ENCODE measurements at places on chromosomes 3 and 15. TPM values are rescaled to one million over a fixed set of nuclear protein-coding genes. Genes with fewer than 3 reads are reported as not detected.
A peak's percentile ranks its signal among the peaks of the same experiment; 100 is the strongest.

- H3K4me1 ChIP-seq, result no peaks in the 10 kb centered on the region
- no peaks in the 10 kb centered on the region for H3K36me3 ChIP-seq
- peaks cover 24% of the 10 kb centered on the region for H3K27me3 ChIP-seq
- no peak for DNase-seq
- H3K4me3 ChIP-seq, result no peak overlapping the region
- no peak overlapping the region for H3K27ac ChIP-seq
These were observed 34.0 kb downstream of the PCSK6 start for GRCh38 chr15:101455291-101456025.

EXD1 gene
- not detected for polyA plus RNA-seq

DNA sequence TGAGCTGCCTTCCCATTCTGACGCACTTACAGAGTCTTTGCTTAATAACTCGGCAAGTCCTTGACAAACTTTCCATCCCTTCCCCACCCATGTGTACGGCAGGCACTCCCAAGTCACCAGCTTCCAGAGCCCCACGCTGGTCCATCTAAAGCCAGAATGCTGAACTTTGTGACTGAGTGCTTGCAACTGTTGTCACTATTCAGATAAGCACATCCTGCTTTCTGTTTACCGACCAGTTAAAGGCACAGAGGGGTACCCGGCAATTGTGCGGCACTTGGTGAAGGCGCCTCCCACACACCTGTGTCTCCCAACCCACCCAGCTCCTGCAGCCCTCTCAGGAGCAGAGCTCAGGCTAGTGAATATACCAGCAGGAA is 430.6 kb downstream of the FOXP1 start:
- H3K27me3 ChIP-seq, result no peaks in the 10 kb centered on the region
- DNase-seq, result no peak
- H3K27ac ChIP-seq, result no peak overlapping the region
- peaks cover 4% of the 10 kb centered on the region for H3K4me1 ChIP-seq
- H3K4me3 ChIP-seq, result no peak overlapping the region

GOLGA6L10 gene
- 0.79 TPM for polyA plus RNA-seq

FAM131A gene
- polyA plus RNA-seq, result 16.5 TPM

- H3K4me3 ChIP-seq, result no peak overlapping the region
- no peaks in the 10 kb centered on the region for H3K27me3 ChIP-seq
- H3K4me1 ChIP-seq, result peaks cover 9% of the 10 kb centered on the region
- H3K27ac ChIP-seq, result 0 out of 2 replicates have a peak overlapping the region, but pooled peaks have one; percentile 41
- DNase-seq, result no peak
These were observed 21.7 kb downstream of the GTF2E1 start for GRCh38 chr3:120764206-120764605.

- H3K4me3 ChIP-seq, result no peak overlapping the region
- no peaks in the 10 kb centered on the region for H3K36me3 ChIP-seq
- DNase-seq, result no peak
- H3K27me3 ChIP-seq, result no peaks in the 10 kb centered on the region
- no peaks in the 10 kb centered on the region for H3K4me1 ChIP-seq
These were observed 1234.7 kb downstream of the ROBO2 start for GRCh38 chr3:78274475-78275065.

GRCh38 chr3:13452490-13453335 is 27.4 kb upstream of the HDAC11 start:
- no peak overlapping the region for H3K27ac ChIP-seq
- DNase-seq, result peak; percentile 53
- no peak overlapping the region for H3K4me3 ChIP-seq
- H3K36me3 ChIP-seq, result no peaks in the 10 kb centered on the region
- peaks cover 3% of the 10 kb centered on the region for H3K27me3 ChIP-seq
- H3K4me1 ChIP-seq, result peaks cover 3% of the 10 kb centered on the region

GRCh38 chr15:32657198-32657883 is 15.8 kb downstream of the SCG5 start:
- H3K4me1 ChIP-seq, result peaks cover 3% of the 10 kb centered on the region
- DNase-seq, result no peak
- H3K36me3 ChIP-seq, result no peaks in the 10 kb centered on the region
- no peaks in the 10 kb centered on the region for H3K27me3 ChIP-seq

- peaks cover 3% of the 10 kb centered on the region for H3K27me3 ChIP-seq
- no peaks in the 10 kb centered on the region for H3K4me1 ChIP-seq
- no peak overlapping the region for H3K4me3 ChIP-seq
- no peaks in the 10 kb centered on the region for H3K36me3 ChIP-seq
- DNase-seq, result no peak
These were observed 52.0 kb downstream of the POLR2M start for GRCh38 chr15:57758560-57758959.

ERICH6 gene
- polyA plus RNA-seq, result not detected

- H3K4me3 ChIP-seq, result no peak overlapping the region
- no peak overlapping the region for H3K27ac ChIP-seq
- no peaks in the 10 kb centered on the region for H3K27me3 ChIP-seq
- H3K4me1 ChIP-seq, result peaks cover 11% of the 10 kb centered on the region
These were observed 43.5 kb upstream of the PTX3 start for GRCh38 chr3:157393113-157393512.

ESYT3 gene
- polyA plus RNA-seq, result 0.03 TPM

DNA sequence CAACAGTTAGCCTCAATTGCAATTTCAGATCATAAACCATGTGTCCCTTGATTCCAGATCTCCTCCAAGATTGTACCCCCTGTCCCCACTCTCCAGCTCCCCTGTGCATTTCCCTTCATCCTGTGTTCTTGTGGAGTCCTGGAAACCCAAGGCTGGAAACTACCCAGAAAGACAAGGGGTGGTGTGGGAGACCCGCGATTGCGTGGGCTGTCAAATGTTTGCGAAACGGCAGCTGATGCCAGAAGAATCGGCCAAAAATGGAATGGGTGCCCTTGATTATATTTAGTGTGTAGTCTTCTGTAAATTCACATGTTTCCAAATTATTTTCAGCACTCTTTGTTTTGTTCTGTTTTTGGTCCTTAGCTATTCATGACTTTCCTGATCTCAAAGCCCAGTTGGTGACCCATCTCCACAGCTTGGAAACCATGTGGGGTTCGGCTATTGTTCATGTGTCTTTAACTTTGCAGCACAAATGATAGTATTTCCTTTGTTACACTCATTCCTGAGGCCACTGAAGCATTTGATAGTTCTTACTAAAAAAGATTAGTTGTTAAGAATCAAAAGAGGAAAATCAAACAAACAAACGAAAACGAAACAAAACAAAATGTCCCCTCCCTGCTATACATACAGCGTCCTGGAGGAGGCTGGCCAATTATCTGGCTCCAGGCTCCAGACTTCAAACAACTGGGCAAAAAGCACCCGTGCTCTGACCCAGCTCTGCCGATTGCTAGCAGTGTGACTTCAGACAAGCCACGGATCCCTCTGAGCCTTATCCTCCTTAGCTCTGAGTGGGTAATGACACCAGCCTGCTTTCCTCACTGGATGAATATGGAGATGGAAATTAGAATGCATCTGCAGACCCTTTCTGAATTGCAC is 120.9 kb downstream of the CACNA2D3 start:
- no peak for DNase-seq
- no peak overlapping the region for H3K4me3 ChIP-seq
- H3K36me3 ChIP-seq, result no peaks in the 10 kb centered on the region

UBAP1L gene
- polyA plus RNA-seq, result 1.1 TPM

ISLR2 gene
- not detected for polyA plus RNA-seq

LRRN1 gene
- 0.40 TPM for polyA plus RNA-seq

DNA sequence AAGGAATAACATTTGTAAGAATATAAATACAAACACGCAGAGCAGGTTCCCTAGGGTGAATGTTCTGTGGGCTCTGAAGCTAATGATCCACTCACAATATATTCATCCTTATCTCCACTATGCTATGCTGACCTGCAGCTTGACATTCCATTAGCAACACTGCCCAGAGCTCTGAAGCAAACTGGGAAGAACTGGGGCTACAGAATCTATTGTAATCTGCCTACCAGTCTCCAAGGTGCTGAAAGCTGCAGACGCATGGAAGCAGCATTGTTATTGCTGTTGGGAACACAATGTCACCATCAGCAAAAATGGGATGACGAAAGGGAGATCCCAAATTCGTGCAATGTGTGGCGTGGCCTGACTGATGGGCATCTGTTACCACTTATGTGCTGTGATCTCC is 316.7 kb upstream of the RORA start:
- no peaks in the 10 kb centered on the region for H3K27me3 ChIP-seq
- no peaks in the 10 kb centered on the region for H3K4me1 ChIP-seq
- no peak overlapping the region for H3K27ac ChIP-seq
- no peaks in the 10 kb centered on the region for H3K36me3 ChIP-seq
- no peak overlapping the region for H3K4me3 ChIP-seq

- H3K4me3 ChIP-seq, result no peak overlapping the region
- no peak for DNase-seq
- no peaks in the 10 kb centered on the region for H3K27me3 ChIP-seq
- H3K36me3 ChIP-seq, result no peaks in the 10 kb centered on the region
- H3K4me1 ChIP-seq, result peaks cover 7% of the 10 kb centered on the region
- no peak overlapping the region for H3K27ac ChIP-seq
These were observed 393.3 kb upstream of the WNT5A start for GRCh38 chr3:55880357-55880756.

GRCh38 chr15:74422265-74422651 is 11.5 kb downstream of the SEMA7A start:
- H3K4me3 ChIP-seq, result no peak overlapping the region
- no peaks in the 10 kb centered on the region for H3K27me3 ChIP-seq
- H3K36me3 ChIP-seq, result no peaks in the 10 kb centered on the region
- DNase-seq, result no peak
- peaks cover 48% of the 10 kb centered on the region for H3K4me1 ChIP-seq

DNA sequence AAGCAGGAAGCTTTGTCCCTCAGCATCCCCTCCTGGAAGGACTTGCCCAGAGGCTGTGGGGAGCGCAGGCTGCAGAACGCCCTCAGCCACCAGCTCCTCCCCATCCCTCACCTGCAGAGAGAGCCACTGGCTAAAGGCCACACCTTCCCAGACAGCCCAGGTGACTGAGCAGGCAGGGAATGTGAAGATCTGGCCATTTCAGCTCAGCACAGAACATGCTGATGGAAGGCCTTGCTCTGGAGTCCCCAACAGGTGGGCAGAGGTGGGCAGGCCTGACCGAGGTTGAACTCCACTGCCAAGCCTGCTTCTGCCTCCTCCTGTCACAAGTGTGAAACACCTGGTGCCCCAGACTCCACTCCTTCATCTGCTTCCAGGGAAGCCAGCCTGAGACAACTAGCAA is 50.7 kb upstream of the SEC61A1 start:
- H3K4me3 ChIP-seq, result no peak overlapping the region
- DNase-seq, result no peak
- no peak overlapping the region for H3K27ac ChIP-seq
- no peaks in the 10 kb centered on the region for H3K36me3 ChIP-seq
- no peaks in the 10 kb centered on the region for H3K4me1 ChIP-seq
- peaks cover 50% of the 10 kb centered on the region for H3K27me3 ChIP-seq

CACNA2D3 gene
- 0.41 TPM for polyA plus RNA-seq

DNA sequence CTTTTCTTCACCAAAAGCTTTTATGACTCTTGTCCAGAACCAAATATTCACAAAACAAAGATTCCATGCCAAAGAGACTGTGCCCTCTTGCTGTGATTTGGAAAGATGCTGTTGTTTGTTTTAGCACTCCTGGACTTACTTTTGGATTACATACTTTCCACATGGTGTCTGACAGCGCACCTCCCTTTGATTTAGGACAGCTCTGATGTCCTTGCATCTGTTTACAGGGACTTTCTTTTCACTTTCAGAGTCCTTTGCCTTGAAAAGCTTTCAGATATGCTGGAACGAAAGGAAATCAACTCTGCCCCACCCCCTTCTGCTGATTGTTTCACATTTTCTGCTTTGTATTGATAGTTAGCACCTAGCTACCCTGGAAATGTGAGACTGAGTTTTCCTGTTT is 133.0 kb upstream of the NR2E3 start:
- no peak overlapping the region for H3K4me3 ChIP-seq
- peaks cover 11% of the 10 kb centered on the region for H3K4me1 ChIP-seq
- no peaks in the 10 kb centered on the region for H3K36me3 ChIP-seq
- H3K27ac ChIP-seq, result no peak overlapping the region

Data from IMR-90 (cell line).